H1 (cell line): ENCODE measurements at places on chromosomes 2 and 18. TPM values are rescaled to one million over a fixed set of nuclear protein-coding genes. Genes with fewer than 3 reads are reported as not detected.
A peak's percentile ranks its signal among the peaks of the same experiment; 100 is the strongest.

DNA sequence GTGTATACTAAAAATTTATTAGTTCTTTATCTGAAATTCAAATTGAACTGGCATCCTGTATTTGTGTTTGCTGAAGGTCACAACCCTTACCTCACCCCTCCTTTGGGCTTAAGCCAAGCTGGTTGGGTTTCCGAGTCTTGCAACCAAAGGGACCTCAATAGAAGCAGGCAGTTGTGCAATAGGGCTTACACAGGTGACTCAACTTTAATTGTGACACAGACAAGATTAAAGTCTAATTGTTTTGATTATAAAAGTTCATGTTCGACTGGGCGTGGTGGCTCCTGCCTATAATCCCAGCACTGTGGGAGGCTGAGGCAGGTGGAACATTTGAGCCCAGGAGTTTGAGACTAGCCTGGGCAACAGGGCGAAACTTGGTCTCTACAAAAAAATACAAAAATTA is 71.5 kb downstream of the RAB31 start:
- DNase-seq: no peak

DNA sequence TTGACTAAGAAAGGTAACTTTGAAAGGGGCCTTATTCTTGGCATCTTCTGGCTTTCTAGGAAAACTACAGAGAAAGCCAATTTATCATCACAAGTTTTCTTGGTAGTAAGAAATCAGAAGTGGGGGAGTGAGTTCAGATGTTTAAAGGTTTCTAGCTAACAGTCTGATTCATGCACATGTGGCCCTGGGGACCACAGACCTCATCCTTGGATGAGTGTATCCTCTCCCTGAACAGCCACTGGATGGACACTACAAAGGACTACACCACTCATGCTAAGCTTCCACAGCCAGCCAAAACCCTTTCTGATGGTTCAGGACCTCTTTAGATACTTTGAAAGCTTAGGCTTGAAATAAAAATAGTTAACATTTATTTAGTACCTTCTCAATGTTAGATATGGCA is 218.3 kb upstream of the STK17B start:
- DNase-seq: no peak

- DNase-seq: no peak
Measured at GRCh38 chr2:206040525-206040924, 45.4 kb downstream of the INO80D start.

DNA sequence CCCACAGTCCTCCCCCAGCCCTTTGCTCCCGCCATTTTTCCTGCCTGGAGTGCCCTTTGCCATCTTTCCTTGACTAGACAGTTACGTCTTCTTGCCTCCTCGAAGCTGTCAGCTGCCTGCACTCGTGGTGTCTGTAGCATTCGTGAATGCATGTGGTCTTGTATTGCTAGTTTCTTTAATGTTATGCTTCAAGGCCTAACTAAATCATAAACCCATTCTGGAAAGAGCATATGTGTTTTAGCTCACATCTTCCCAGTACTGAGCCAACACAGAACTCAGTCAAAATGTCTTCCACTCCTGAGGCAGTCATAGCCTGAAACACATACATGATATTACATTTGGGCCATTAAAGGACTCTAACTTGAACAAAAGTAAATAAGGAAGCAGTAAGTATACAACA is 35.6 kb downstream of the SPC25 start:
- no peak for DNase-seq

DNA sequence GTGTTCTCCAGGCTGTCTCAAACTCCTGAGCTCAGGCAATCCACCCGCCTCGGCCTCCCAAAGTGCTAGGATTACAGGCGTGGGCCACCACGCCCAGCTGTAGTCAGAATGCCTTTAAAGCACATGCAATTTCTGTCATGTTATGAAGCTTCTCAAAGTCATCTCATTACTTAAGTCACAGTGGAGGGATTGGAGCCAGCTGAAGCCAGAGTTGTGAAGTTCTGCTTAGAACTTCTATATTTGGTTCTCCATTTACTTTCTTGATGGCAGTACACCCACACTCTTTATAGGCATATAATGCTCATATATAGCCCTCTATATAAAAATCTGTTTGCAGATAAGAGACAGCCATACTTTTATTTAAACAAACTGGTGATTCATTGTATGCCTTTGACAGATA is 68.8 kb upstream of the CWC22 start:
- no peak for DNase-seq

GRCh38 chr2:46992776-46993175 is 77.2 kb upstream of the MCFD2 start:
- no peak for DNase-seq

DNA sequence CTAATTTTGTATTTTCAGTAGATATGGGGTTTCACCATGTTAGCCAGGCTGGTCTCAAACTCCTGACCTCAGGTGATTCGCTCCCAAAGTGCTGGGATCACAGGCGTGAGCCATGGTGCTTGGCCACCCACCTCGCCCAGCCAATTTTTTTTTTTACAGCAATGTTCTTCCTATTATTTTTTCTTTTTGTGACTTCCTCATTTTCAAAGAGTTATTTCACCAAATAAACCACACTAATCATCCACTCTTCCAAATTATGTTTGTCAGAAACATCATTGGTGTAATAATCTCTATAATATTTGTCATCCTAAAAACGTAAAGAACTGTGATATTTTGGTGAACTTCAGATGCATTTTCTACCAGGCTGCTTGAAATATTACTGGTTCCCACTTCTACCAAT is 16.3 kb upstream of the PDCL3 start:
- no peak for DNase-seq

- DNase-seq: no peak
Measured at GRCh38 chr2:37148325-37148724, 8.5 kb downstream of the EIF2AK2 start.

GRCh38 chr2:100702438-100703109 is 117.4 kb upstream of the NPAS2 start:
- peak; percentile 31 for DNase-seq

- no peak for DNase-seq
Measured at GRCh38 chr2:29469516-29469915, 354.3 kb downstream of the CLIP4 start.

GRCh38 chr2:207334301-207334623 is 168.5 kb upstream of the KLF7 start:
- no peak for DNase-seq

GRCh38 chr18:9708057-9708433 is at the start of gene RAB31:
Gene RAB31, plus strand, starts transcription at chr18:9708301. Its CDS starts 105 bp downstream, at chr18:9708406.
- DNase-seq: no peak

GRCh38 chr2:15092691-15093090 is 460.2 kb downstream of the LRATD1 start:
- no peak for DNase-seq

DNA sequence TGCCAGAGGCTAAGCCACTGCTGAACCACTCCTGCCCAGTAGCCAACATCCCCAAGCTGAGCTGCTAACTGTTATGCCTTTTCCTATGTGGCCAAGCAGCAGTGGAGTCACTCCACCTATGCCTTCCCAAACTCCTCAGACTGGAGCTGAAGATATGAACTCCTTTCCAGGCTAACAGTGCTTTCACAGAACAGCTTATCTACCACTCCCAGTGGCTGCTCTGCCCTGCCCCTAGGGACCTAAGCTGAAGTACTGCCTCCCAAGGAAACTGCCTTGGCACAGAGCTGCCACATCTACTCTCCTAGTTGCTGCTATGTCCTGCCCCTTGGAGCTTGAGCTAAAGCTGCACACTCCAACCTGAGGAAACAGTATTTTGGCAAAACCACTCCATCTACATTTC is 275.9 kb downstream of the RBM43 start:
- DNase-seq: no peak

DNA sequence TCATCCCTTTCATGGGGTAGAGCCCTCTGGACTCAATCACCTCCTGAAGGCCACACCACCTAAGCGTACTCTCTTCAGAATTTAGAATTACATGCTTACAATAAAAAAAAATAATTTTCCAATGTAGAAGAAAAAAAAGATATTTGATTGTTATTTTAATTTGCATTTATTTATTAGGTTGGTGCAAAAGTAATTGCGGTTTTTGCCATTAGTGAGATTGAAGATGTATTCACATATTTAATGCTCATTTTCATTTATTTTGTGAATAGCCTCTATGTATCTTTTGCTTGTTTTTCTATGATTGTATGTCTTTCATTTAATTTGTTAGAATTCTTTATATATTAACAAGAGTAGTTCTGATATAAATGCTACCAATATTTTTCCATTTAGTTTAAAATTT is 220.5 kb downstream of the RND3 start:
- DNase-seq: no peak

GRCh38 chr2:26989156-26989555 is 18.7 kb downstream of the MAPRE3 start:
- DNase-seq: no peak

DNA sequence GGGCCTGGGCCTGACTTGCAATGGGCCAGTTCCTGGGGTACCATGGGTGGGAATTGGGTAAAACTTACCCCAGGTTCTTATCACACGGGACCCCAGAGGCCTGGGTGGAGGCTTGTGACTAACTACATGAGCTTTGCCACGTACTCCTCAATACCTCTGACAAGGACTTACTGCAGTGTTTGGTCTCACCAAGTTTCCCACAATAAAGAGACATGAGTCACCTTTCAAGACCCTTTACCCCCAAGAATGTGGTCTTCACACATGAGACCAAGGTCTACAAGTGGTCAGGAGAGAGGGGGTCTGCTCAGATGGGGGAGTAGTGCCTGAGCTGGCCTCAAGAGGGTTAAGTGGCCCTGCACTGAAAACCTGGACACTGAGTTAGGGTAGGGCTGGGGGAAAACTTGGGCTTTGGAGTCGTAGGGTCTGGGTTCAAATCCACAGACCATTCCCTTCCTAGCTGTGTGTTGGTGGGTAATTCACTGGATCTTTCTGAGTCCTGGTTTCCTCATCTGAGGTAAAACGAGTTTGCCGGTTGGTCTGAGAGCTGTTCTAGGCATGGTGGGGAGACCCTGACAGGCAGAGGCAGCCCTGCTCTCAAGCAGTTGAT is 2.0 kb upstream of the GNLY start:
- no peak for DNase-seq

GRCh38 chr2:151976945-151977353 is 121.9 kb downstream of the CACNB4 start:
- DNase-seq: no peak

DNA sequence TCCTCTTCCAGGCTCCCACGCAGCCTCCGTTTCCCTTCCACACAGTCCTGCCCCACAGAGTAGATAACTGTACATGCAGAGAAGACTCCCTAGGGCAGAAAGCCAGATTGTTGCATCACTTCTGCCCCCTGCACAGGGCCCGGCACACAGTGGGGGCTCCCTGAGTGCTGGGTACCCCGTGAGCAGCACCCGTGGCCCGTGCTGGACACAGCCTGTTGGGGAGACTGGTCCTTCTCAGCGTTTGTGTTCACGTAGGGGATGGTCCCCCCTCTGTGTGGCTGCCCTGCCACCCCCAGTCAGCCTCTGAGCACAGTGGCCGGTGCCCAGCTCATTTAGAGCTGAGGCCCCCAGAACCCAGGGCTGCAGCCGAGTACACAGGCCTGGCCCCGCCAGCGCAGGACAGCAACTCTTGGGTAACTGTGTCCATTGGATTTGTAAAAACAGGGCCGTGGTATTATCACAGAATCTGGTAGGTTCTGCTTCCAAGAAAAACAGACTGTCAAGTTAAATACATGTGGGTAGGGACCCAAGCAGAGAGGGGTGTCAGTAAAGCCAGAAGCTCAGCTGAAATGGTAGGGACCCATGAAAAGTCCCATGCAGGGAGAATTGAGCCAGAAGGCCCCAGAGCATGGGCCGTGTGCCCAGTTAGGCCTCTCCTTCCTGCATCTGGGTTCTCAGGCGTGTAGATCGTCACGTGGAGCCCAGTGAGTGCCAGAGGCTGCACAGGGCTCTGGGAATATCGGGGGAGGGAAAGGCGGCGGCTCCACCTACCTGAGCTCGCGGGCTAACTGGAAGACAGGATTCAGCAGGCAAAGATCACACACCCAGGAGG is 257.3 kb downstream of the ATAD2B start:
- DNase-seq: no peak

GRCh38 chr2:189834059-189834458 is 49.8 kb downstream of the PMS1 start:
- DNase-seq: no peak

DNA sequence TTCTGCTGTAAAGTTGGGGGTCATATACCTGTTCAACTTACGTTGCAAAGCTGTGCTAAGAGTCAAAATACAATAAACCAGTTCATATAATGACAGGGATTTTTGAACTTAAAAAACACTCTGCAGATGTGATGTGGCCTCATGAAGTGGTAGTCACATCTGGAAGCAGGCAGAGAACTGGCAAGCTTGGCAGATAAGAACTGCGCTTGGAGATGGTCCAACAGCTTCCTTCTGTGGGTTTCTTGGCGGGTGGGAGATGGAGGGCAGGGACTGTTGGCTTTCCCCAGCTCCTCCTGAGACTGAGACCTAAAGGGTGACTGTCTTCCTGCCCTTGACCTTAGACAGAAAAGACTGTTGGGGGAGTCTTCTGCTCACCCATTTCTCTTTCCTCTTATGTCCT is 140.4 kb downstream of the CTIF start:
- DNase-seq: no peak

- DNase-seq: no peak
Measured at GRCh38 chr2:129896226-129897100, 83.0 kb upstream of the RAB6C start.

GRCh38 chr18:60339018-60339417 is 33.6 kb downstream of the MC4R start:
- no peak for DNase-seq

DNA sequence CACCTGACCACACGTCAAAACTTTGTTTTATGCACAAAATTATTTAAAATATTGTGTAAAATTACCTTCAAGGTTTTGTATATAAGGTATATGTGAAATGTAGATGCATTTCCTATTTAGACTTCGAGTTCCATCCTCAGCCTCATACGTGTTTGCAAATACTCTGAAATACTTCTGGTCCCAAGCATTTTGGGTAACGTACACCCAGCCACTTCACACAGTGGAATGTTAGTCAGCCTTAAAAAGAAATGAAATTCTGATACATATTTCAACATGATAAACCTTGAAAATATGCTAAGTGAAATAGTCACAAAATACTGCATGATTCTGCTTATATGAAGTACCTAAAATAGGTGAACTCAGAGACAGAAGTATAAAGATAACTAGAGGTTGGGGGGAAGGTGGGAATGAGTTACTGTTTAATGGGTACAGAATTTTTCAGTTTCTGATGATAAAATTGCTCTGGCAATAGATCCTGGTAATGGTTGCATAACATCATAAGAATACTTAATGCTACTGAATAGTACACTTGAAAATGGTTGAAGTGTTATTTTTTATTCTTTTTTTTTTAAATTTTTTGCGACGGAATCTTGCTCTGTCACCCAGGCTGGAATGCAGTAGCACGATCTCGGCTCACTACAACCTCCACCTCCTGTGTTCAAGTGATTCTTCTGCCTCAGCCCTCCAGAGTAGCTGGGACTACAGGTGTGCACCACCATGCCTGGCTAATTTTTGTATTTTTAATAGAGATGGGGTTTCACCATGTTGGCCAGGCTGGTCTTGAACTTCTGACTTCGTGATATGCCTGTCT is 24.0 kb downstream of the NOP58 start:
- no peak for DNase-seq

GRCh38 chr2:186891185-186891621 is 42.2 kb upstream of the ZSWIM2 start:
- no peak for DNase-seq

GRCh38 chr2:43559391-43560230 is 36.2 kb downstream of the THADA start:
- no peak for DNase-seq

Gene POMC
- 1.7 and 2.2 TPM in 2 replicates for total RNA-seq

Gene TOGARAM2
- 0.59 and 1.4 TPM in 2 replicates for total RNA-seq

Gene C2orf66
- not detected in 2 replicates for total RNA-seq

Gene NEU4
- total RNA-seq: 0.50 and 0.82 TPM in 2 replicates

Gene LCT
- 0.06 and 0.11 TPM in 2 replicates for total RNA-seq

Gene PKDCC
- 48.0 and 49.9 TPM in 2 replicates for total RNA-seq

Gene NEU2
- not detected in 2 replicates for total RNA-seq

Gene SPATA3
- total RNA-seq: not detected in 2 replicates

Gene TEKT4
- total RNA-seq: not detected in 2 replicates

Gene PPM1G
- 201 and 203 TPM in 2 replicates for total RNA-seq

Gene RAB6C
- total RNA-seq: 0.09 TPM in 1 of 2 replicates, not detected in the other

Gene PRKAG3
- total RNA-seq: not detected in 2 replicates
